ENCODE measurements at places on chromosomes 3 and 15. TPM values are rescaled to one million over a fixed set of nuclear protein-coding genes. Genes with fewer than 3 reads are reported as not detected.

CDCP1 gene
- total RNA-seq, result not detected

GRCh38 chr3:129627350-129628168, 21.1 kb upstream of the PLXND1 start:
- peak; percentile 66 for DNase-seq

DNA sequence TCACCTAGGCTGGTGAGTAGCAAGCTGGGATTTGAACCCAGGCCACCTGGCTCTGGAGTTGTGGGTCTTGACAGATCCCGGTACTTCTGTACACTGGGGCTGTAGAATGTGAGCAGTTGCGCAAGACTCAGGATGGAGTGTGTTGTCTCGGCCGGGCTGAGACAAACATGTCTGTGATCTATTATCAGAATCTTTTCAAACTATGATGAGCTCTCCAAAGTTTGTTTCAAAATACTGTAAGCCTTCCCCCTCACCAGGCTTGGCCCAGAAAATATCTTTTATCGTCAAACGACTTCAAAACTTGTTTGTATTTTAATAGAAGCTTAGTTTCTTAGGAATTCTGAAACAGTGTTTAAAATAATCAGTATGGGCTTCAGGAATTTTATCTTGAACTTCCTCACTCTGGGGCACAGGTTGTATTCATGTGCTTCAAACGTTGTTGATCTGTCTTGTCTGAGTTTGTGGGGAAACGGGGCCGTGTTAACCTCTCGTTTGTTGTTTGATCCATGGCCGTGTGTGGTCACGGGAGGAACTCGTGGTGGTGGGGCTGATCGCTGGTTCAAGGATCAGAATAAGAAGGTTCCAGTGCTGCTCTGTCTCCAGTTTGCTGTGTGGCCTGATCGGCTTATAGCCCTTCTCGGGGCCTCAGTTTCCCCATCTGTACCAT, 40.3 kb upstream of the TFRC start:
- no peak for DNase-seq

ZFAND6 gene
- total RNA-seq, result 60.1 TPM

PCOLCE2 gene
- total RNA-seq, result not detected

- no peak for DNase-seq
These were observed 17.8 kb downstream of the MRAS start for GRCh38 chr3:138366006-138366759.

SPINK8 gene
- total RNA-seq, result not detected

ZNF621 gene
- total RNA-seq, result 9.7 TPM

- DNase-seq, result no peak
These were observed 27.7 kb downstream of the ITGA11 start for GRCh38 chr15:68404056-68404798.

NRG4 gene
- not detected for total RNA-seq

PARP14 gene
- 39.8 TPM for total RNA-seq

GRCh38 chr3:54014067-54014466, 108.3 kb upstream of the CACNA2D3 start:
- DNase-seq, result no peak

GRCh38 chr15:86010398-86010797, 69.3 kb upstream of the AGBL1 start:
- DNase-seq, result no peak

DNA sequence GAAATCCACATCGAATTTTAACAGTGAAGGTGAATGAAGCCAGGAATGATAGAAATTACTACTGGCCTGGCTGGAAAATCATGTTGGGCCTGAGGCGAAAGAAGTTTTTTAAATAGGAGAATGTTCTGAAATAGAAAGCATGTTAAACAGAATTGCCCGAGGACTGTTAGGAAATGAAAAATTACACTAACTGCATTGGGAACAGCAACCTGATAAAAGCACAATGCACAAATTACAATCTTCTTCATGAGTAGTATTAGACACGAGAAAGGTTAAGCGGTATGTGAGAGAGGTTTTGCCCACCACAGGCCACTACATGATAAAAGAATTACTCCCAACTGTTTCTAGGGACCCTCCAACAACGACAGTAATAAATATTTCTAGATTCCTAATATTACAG, 18.9 kb downstream of the GBE1 start:
- no peak for DNase-seq

GRCh38 chr3:14414846-14415464, 12.5 kb downstream of the SLC6A6 start:
- no peak for DNase-seq

DNA sequence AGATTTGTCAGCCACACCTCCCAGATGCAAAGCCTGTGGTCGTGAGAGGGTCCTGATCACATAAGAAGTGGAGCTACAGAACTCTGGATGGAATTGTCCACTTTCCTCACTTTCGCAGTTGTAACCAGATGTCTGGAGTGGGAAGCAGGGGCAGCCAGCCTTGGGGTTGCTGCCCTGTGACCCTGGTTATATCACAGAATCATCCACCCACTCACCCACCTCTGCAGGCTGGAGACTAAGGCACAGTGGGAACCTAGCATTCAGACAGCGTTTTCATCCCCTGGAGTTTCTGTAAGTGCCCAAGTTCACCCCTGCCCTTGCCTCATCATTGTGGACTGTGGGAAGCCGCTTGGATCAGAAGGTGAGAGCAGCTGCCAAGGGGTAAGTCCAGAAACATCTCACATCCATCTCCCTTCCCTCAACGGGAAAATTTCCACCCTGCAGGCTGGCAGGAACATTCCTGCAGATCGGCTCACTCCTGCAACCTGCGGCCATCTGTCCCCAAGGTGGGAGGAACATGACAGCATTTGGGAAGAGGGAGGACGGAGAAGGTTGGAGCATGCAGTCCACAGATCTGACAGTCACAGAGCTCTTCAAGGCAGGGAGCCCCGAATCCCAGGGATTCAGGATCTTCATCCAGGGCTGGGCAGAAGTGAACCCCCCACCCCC, 2.9 kb upstream of the IQSEC1 start:
- DNase-seq, result no peak

DNA sequence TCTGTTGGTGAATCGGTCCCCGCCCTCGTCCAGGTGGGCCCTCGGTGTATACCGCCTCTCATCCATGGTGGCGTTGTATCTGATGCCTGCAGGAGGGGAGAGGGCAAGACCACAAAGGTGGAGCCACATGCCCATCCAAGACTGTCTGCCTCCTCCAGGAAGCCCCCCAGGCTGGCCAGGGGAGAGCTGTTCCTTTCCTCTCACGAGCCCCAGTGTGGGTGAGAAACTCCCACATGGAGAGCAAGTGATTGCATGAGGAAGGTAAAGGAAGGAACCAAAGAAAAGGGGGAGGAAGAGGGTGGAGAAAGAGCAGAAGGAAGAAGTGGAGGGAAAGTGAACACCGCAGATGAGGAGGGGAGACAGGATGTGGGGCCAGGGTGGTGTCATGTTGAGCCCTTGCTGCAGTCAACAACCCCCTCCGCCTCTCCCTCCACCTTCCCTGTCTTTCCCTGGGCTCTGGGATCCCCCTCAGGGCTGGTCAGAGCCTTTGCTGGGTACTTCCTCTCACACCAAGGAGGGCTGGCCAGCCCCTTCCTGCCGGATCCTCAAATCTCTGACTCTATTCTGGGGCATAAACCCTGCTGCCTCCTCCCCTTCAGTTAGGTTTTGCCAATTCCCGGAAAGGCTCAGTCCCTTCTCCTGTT, 49.3 kb downstream of the FEM1B start:
- DNase-seq, result no peak

GRCh38 chr3:14486460-14486859, 53.7 kb downstream of the GRIP2 start:
- DNase-seq, result no peak

DNA sequence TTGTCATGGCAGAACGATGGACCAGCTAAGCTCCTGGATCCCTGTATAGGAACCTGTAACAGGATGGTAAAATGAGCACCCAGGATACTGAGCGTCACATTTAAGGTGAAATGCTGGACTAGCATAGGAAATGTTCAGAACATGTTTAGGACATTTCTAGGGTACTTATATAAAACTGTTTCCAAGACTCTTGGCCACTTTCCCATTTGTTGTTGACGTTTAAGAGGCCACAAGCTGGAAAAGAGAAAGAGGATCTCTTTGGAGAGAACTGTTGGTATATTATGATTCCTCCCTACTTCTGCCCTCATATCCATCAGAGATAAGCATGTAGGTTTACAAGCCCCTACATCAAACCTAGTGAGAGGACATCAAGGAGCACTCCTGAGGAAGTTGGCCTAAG, 57.5 kb downstream of the SCN11A start:
- no peak for DNase-seq

CCR2 gene
- total RNA-seq, result 0.67 TPM

ARNT2 gene
- not detected for total RNA-seq

Data from CD8-positive, alpha-beta T cell (primary cell).